Large intestine (tissue), 12 donors: ENCODE measurements at places on chromosomes 7 and 10.

DNA sequence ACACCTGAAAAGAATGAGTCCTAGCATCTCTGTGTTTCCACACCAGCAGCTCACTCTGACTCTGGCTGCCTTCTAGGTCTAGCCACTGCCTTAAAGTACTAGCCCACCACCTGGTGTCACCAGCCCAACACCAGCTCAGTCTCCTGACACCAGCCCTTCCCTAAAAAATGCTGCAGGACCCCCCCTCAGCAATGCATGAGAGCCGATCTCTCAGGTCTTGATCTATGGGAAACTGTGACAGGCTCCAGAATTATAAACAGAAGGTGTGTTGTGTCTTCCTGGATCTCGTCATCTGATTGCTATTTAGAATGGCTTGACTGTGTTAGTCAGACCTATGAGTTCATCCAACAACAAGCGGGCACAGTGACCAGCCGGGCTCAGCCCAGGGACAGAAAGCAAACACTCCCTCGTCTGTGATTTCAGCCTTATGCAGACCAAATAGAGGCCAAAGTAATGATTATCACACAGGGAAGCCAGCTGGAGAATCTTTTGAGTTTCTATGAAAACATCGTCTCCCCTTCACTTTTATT is 66.6 kb downstream of the CUBN start:
- no peak for DNase-seq

DNA sequence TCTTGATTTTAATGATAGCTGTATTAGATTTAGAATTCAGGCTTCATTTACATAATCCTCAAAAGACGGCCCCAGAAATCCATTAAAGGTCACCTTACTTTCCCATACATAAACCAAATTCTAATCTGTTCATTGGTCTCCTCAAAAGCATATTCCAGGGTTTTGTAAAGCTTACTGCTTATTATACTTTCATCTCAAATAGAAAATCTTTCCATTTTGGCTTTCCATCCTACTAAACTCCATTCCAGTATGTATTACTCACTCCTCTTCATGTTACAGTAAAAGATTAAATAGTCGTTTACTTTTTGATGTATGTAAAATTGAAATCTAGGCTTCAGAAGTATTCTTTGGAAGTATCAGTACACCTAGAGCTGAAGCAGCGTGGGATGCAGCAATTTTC is 143.5 kb upstream of the LRRN3 start:
- no peak for DNase-seq

- no peak for DNase-seq
Observed at GRCh38 chr7:25677595-25677994, 449.3 kb upstream of the NPVF start.

GRCh38 chr7:6395898-6396595 is 51.7 kb downstream of the DAGLB start:
- DNase-seq = no peak

- DNase-seq = no peak
Observed at GRCh38 chr7:66173856-66174255, 31.3 kb upstream of the TPST1 start.

DNA sequence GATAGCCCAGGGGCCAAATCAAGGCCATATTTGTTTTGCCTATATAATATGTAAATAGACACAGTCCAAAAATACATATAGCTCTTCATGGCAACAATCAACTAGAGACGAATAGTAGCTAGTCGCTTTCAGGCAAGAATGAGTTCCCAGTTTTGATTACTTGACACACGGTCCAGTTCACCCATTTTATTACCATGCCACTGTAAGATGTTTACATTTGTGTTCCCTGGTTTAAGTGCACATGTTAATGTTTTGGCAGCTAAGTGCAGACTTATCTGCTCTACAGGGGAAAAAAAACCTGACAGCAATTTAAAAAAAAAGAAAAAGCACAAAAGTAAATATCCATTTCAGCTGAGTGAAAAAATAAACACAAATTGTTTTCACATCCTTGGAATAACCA is 213.1 kb downstream of the TPK1 start:
- no peak for DNase-seq

DNA sequence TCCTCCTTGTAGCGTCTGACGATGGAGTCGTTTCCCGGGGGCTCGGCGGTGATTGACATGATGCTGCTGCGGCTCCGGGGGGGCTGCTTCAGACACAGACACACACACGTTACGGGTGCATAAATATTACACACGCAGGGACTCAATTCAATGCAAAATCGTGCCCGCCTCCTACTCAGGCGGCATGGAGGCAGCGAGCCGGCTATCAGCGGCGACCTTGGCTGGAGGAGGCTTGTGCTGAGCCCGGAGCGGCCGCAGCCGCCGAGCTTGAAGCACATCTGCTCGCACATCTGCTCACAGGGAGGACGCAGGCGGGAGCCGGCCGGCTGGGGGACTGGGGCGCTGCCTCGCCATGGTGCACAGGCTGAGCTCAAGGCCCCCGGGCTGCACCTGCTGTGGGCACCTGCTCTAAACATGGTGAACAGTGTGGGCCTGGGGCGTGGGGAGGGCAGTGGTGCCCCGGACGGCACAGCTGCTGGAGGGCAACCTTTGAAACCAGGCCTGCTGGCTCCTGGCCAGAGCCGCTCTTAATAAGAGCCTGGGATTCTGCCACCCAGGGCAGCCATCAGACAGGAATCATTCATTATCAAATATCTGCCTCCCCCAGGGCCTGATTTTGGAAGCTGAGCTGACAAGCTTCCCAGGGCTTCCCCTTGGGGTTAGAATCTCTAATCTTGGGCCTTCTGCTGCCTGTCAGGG is 84.7 kb upstream of the GNA12 start:
- DNase-seq = no peak

GRCh38 chr10:30415593-30415992 is 18.4 kb upstream of the MAP3K8 start:
- DNase-seq = no peak

DNA sequence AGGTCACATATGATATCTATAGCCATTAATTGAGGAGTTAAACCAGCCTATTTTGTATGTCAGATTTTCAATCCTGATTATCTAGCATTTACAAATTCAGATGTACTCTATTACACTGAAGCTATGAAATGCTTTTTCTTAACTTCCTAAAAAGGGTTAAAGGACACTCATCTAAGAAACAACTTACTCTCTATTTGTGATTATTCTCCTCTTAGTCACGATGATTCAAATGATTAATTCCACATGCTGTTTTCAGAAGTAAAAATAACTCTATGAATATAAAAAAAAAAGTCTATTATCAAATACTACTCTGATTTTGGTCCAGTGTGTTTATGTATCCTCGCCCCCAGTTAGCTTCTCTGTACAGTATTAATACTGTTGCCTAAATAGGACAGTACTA is 1199.9 kb downstream of the GATA3 start:
- no peak for DNase-seq

- no peak for DNase-seq
Observed at GRCh38 chr7:153616711-153617325, 435.4 kb upstream of the DPP6 start.

GRCh38 chr7:96959135-96959534 is 46.2 kb upstream of the DLX6 start:
- no peak for DNase-seq

DNA sequence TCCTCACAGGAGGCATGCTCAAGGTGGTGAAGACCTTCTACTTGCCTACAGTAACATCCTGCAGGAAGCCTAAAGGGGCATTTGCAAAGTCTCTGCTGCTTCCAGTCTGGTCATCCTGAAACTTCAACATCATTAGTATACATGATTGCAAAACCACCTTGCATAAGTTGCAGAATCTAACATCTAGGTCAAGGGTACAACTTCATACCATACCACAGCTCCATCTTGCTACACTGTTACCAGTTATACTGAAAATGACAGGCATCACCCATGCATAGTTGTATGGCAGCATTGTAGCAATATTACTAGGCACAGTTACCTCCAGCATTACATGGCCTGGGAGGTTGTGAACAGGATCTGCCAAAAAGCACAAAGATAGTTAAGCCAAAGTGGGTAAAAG is 13.7 kb upstream of the MACROH2A2 start:
- DNase-seq = no peak

DNA sequence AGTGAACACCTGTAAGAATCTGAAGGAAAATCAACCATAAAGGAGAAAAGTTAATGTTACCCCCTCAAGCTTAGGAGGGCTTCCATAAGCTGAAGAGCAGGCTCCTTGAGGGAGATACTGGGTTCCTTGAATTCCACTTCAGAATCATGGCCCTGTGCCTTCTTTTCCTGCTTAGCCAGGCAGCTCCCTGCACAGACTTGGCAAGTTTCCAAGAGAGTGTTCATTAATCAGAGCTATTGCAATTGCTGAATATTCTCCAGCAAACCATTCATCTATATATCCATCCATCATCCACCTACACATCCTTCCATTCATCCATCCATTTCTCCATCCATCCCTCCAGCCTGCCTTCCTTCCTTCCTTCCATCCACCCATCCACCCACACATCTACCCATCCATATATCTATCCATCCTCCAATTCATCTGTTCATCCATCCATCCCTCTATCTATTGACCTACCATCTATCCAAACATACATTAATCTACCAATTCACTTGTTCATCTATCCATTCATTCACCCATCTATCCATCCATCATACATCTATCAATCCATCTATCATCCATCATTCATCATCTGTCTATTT is 574.4 kb downstream of the PTPRN2 start:
- no peak for DNase-seq

DNA sequence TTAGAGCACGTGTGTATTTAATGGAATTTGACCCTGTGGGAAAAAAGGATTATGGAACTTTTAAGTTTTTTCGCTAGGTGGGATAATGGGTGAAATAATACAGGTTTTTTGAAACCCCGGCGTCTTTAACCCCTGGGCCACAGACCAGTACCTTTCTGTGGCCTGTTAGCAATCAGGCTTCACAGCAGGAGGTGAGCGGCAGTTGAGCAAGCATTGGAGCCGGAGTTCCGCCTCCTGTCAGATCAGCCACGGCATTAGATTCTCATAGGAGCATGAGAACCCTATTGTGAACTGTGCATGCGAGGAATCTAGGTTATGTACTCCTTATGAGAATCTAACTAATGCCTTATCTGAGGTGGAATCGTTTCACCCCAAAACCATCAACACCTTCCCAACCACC is 28.6 kb downstream of the WAC start:
- DNase-seq = no peak

DNA sequence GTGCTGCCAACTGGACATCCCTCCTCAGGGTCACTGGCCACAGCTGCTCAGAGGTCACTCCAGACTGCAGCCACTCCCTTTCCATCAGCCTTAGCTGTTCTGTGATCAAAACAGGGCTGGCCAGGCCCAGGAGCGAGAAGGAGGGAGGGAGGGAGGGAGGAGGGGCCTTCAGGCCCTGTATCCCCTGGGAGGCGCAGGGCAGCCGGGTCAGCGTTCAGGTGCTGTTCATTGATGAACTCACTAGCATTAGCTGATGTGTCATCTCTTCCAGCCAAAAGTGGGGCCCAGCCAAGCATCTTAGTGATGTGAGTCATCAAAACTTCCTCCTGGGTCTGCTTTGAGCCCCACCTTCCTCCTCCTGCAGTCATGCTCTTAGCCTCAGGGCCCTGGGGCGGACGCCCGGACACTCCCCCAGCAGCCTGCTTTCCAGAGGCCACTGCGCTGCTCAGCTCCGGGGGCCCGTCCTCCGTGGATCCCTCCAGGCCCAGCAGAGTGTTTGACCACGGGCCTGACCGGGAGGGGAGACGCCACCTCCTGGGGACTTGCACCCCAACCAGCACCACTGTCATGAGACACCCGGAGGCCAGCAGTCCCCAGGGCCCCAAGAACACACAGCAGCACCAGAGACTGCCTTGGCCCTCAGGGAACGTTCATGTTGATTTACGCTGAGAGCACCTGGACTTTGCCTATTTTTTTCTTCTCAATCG is 149.2 kb downstream of the PRKAG2 start:
- peak; percentile 52 for DNase-seq

DNA sequence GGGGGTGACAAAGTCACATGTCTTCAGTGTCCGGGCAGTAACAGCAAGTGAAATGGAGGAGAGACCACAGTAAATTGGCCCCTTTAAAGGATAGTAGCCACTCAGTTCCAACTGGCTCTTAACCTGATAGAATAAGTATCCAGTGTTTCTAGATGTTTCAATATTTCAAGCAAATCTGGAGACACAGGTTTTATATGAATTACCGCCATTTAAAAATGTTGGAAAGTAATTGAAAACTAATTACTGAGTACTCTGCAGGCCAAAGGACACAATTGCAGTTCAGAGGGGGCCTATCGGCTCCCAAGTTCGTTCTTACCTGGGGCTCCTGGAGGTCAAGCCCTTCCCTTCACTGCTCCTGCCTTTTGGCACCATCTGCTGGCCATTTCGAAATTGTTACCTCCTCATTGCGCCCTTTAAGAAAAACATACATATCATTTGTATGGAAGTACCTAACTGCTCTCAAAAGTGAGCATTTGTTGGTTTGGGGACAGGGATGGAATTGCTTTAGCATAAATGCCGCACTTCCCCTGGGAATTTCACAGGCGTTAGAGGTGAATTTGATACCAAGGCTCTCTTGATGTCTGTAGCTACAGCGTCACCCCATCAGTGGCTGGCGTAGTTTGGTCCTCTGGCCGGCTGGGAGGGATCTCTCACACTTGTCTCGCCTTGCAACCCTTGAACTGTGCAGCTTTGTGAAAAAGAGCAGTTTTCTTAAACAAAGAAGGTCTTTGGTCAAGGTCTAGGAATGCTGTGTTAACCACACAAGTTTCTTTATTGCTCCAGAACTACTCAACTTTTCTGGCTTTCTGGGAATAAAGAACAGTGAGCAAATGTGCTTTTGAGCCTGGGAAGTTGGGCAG is 220.0 kb downstream of the ARHGAP21 start:
- DNase-seq = peak; percentile 48
